Cardiac atrium fibroblast (primary cell): ENCODE measurements at places on chromosomes 6 and 20. TPM values are rescaled to one million over a fixed set of nuclear protein-coding genes. Genes with fewer than 3 reads are reported as not detected.

Gene GLP1R
- not detected in 2 replicates for total RNA-seq

Gene EEF1A2
- 2.4 and 2.5 TPM in 2 replicates for total RNA-seq

Gene OR12D3
- not detected in 2 replicates for total RNA-seq

Gene MOCS1
- total RNA-seq, result 18.0 and 18.1 TPM in 2 replicates

Gene LY86
- total RNA-seq, result not detected in 2 replicates

Gene SLC17A2
- not detected in 2 replicates for total RNA-seq

Gene SLC4A11
- total RNA-seq, result 0.72 and 0.81 TPM in 2 replicates

Gene DNAAF9
- total RNA-seq, result 10.3 and 11.0 TPM in 2 replicates

Gene MOG
- not detected in 2 replicates for total RNA-seq

Gene MICA
- total RNA-seq, result 39.0 and 58.8 TPM in 2 replicates

Gene FAM217B
- 2.9 and 4.2 TPM in 2 replicates for total RNA-seq

Gene SLC35D3
- total RNA-seq, result not detected in 2 replicates

Gene LINC00237
- total RNA-seq, result not detected in 2 replicates

Gene PBOV1
- total RNA-seq, result not detected in 2 replicates

Gene PAX1
- not detected in 2 replicates for total RNA-seq

Gene GSTA1
- total RNA-seq, result not detected in 2 replicates

Gene FAM162B
- 2.3 and 5.4 TPM in 2 replicates for total RNA-seq

Gene AGER
- 1.6 and 2.6 TPM in 2 replicates for total RNA-seq

Gene SLC22A16
- total RNA-seq, result 1.9 TPM in 1 of 2 replicates, not detected in the other

Gene SNAP91
- total RNA-seq, result 0.36 TPM in 1 of 2 replicates, not detected in the other

Gene EYS
- not detected in 2 replicates for total RNA-seq

Gene SEMG1
- not detected in 2 replicates for total RNA-seq

Gene PROKR2
- total RNA-seq, result not detected in 2 replicates

Gene TNNC2
- not detected in 2 replicates for total RNA-seq

Gene MAS1
- not detected in 2 replicates for total RNA-seq

Gene FAM110A
- total RNA-seq, result 1.4 and 1.8 TPM in 2 replicates

Gene DEFB132
- not detected in 2 replicates for total RNA-seq

Gene MAVS
- total RNA-seq, result 24.0 and 24.3 TPM in 2 replicates

Gene LBP
- total RNA-seq, result 2.1 TPM in 1 of 2 replicates, not detected in the other

Gene DEFB124
- not detected in 2 replicates for total RNA-seq

Gene SSTR4
- total RNA-seq, result not detected in 2 replicates

Gene PTK7
- total RNA-seq, result 82.6 and 84.1 TPM in 2 replicates
